Stromal cell of bone marrow (primary cell): ENCODE measurements at places on chromosomes 12 and 14.

DNA sequence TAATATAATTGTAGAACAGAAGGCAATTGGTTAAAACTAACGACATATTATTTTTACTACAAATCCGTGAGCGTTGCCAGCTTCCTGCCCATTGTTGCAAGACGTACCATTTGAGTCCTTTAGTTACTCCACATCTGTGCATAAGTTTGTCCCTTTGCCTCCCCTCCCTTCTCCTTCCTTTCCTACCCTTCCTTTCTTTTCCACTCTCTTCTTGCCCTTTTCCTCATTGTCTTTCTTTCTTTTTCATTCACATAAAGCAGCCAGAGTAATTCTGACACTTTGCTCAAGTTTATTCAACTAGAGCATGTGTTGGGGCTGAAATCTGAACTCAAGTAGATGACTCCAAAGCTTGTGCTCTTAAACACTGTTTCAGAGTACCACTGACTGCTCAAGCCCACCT is 239.1 kb downstream of the FOXG1 start:
- no peak for DNase-seq

DNA sequence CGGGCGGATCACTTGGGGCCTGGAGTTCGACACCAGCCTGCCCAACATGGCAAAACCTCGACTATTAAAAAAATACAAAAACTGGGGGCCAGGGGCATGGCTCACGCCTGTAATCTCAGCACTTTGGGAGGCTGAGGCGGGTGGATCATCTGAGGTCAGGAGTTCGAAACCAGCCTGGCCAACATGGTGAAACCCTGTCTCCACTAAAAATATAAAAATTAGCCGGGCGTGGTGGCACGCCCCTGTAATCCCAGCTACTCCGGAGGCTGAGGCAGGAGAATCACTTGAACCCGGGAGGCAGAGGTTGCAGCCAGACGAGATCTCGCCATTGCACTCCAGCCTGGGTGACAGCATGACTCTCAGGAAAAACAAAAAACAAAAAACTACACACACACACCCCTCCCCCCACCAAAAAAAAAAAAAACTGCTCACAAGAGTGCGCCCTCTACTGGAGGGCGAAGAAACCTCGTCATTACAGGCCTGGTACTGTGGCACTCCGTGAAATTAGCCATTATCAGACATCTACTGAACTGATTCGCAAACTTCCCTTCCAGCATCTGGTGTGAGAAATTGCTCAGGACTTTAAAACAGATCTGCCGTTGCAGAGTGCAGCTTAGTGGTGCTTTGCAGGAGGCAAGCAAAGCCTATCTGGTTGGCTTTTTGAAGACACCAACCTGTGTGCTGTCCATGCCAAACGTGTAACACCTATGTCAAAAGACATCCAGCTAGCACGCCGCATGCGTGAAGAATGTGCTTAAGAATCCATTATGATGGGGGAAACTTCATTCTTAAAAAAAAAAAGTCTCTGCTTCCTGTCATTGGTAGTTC is 7.7 kb downstream of the PPP1R3E start:
- peak; percentile 38 for DNase-seq

DNA sequence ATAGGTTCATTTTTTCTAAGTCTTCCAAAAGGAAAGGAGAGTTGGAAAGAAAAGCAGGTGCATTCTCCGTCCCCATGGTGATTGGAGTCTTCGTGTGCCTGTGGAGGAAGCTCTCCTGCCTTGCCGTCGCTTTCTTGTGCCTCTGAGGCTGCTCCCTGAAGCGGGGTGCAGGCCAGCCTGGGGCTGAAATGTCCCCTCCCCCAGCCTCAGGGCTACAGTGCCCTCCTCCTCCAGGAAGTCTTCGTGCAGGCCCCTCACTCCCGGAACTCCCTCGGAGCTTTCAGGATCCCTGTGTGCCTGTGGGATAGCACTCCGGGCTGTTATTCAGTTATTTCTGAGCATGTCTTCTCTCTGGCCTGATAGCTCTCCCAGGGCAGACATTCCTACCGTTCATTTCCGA is 569.2 kb downstream of the VRK1 start:
- DNase-seq = no peak

- no peak for DNase-seq
These were observed 10.2 kb upstream of the FLRT2 start for GRCh38 chr14:85519661-85520305.

DNA sequence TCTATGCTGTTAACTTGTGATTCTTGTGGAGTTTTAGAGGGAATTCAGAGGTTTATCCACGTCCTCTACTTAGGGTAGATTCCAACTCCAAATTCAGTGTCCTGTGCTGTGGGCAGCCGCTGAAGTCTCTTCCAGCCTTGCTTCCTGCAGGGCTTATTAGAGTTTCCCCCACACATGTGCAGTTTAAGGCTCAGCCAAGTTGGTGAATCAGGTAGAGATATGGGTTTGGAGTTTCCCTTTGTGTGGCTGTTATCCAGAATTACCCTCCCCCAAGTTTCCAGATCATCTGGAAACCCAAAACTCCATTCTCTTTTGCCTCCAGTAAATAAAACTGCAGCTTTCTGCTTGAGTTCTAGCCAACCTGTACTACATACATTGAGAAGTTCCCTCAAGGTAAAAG is 853.7 kb downstream of the GALC start:
- no peak for DNase-seq

- DNase-seq = peak; percentile 9
These were observed 15.1 kb downstream of the PPM1H start for GRCh38 chr12:62919838-62920237.

- DNase-seq = no peak
These were observed 422.4 kb upstream of the LMO3 start for GRCh38 chr12:17028348-17028747.

- DNase-seq = no peak
These were observed 246.3 kb downstream of the KCNC2 start for GRCh38 chr12:74963304-74963703.
